Natural killer cell (primary cell): ENCODE measurements at places on chromosomes 3 and 15.

GRCh38 chr15:68802373-68802772 is 18.3 kb downstream of the ANP32A start:
- no peak overlapping the region for H3K4me3 ChIP-seq
- no peaks in the 10 kb centered on the region for H3K27me3 ChIP-seq
- H3K27ac ChIP-seq = no peak overlapping the region
- H3K36me3 ChIP-seq = peaks cover 10% of the 10 kb centered on the region
- peaks cover 60% of the 10 kb centered on the region for H3K4me1 ChIP-seq
- DNase-seq = no peak

DNA sequence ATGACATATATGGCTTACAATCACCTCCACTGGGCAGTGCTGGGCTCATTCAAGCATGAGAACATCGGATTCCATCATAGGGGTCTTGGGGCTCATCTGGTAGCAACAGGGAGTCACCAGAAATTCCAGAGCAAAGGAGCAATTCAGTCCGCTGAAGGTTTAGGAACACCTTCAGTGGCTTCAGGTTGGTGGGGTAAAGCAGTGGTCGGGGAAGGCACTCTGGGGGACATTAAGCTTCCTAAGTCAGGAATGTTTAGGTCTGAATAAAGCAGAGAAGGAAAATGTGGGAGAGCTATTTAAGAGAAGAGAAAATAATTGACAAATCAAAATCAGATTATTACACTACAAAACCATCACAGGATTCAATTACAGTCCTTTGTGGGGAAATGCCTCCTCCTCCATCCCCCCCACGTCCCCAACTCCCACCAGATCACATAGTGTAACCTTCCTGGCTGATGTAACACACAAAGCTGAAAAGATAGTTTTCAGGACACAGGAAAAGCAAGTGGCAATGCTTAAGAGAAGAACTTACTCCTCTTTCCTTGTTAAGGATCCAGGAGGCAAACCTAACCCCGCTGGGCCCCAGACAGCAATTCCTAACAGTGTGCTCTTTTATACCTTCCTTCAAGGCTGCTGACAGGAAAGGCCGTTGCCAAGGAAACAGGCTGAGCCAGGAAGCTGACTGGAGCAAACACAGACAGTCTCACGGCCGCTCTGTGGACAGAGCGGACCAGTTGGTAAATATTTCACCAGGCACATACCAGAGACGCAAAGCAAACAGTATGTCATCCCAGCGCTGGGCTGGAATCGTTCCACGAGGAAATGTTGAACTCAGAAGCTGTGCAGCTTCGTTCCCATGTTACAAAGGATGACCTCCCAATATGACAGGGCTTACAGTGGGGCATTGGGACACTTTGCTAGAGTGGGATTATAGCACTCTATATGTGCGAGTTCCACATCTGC is 57.5 kb upstream of the LMCD1 start:
- no peak overlapping the region for H3K4me3 ChIP-seq
- no peaks in the 10 kb centered on the region for H3K36me3 ChIP-seq
- no peaks in the 10 kb centered on the region for H3K27me3 ChIP-seq
- H3K27ac ChIP-seq = no peak overlapping the region
- DNase-seq = no peak

GRCh38 chr3:110430146-110430545 is 641.5 kb upstream of the NECTIN3 start:
- no peaks in the 10 kb centered on the region for H3K27me3 ChIP-seq
- no peak overlapping the region for H3K4me3 ChIP-seq
- no peak overlapping the region for H3K27ac ChIP-seq
- no peaks in the 10 kb centered on the region for H3K4me1 ChIP-seq
- H3K36me3 ChIP-seq = no peaks in the 10 kb centered on the region

DNA sequence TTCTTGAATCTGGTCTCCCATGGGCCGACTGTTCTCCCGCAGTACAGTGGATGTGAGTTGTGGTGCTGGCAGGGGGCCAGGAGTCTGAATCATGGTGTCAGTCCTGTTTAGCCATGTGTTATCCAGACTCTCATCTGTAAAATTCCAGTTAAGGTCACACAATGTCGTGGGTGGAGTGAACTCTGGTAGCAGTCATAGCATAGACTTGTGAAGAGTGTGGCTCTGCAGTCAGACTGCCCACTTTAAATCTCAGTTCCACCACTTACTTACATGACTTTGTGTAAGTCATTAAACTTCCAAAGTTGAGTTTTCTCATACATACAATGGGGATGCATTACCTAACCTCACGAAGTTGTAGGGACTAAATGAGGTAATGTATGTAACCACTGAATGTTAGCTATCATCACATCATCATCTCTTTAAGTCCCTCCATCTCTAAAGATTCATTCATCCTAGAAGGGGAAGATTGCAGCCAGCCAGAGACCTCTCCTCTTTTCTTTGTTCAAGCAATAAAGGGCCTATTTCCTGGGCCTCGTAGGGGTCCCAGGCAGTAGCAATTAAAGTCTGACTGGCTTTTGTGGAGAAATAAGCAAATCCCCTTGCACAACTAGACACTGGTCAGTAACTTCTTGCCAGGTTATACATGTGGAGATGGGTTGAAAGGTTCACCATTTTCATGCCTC is 93.9 kb downstream of the PCCB start:
- no peak for DNase-seq
- H3K36me3 ChIP-seq = peaks cover 43% of the 10 kb centered on the region
- H3K4me1 ChIP-seq = no peaks in the 10 kb centered on the region
- no peaks in the 10 kb centered on the region for H3K27me3 ChIP-seq
- no peak overlapping the region for H3K27ac ChIP-seq

DNA sequence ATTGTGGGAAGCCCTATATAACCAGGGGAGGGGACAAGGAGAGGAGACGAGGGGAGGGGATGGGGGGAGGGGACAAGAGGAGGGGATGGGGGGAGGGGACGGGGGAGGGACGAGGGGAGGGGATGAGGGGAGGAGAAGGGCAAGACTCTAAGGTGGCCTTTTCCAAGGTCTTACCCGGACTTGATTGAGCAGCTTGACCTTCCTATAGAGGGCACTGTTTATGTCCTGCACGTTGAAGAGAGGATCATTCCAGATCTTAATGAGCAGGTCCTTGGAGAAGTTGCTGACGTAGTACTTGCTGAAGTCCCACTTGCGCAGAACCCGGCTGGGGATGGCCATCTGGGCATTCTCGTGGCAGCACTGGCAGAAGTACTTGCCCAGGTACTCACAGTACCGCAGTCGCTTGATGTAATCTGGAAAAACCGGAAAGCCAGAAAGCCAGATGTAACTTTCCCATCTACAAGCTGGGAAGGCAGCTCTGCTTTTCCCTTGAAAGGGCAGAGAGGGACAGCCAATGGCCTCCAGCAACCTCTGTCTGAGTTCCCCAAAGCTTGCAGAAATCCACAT is 55.7 kb downstream of the RUBCN start:
- H3K27ac ChIP-seq = no peak overlapping the region
- no peak for DNase-seq
- H3K36me3 ChIP-seq = peaks cover 43% of the 10 kb centered on the region
- H3K4me3 ChIP-seq = no peak overlapping the region

GRCh38 chr3:45355351-45355750 is 33.0 kb upstream of the LARS2 start:
- H3K4me3 ChIP-seq = no peak overlapping the region
- no peaks in the 10 kb centered on the region for H3K4me1 ChIP-seq
- H3K27ac ChIP-seq = no peak overlapping the region

- H3K4me3 ChIP-seq = no peak overlapping the region
- no peak overlapping the region for H3K27ac ChIP-seq
- H3K4me1 ChIP-seq = peaks cover 10% of the 10 kb centered on the region
- peaks cover 3% of the 10 kb centered on the region for H3K36me3 ChIP-seq
- no peak for DNase-seq
Observed at GRCh38 chr3:151197981-151198767, 4.8 kb downstream of the GPR171 start.

DNA sequence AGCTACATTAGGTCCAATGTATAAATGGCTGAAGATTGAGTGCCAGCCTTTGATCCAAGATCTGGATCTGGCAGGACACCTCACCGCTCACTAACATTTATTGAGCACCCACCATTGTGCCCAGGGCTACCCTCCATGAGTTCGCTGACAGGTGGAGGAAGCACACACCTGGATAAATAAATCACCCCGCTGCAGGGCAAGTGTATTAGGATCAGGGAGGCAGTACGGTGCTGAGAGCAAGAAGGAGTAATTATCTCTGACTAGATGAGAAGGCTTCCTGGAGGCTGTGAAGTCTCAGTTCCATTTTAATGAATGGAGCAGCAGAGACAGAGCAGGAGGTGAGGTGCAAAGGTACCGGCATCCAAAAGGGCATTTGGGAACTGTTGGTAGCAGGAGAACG is 104.1 kb downstream of the LIPC start:
- no peak for DNase-seq
- no peak overlapping the region for H3K4me3 ChIP-seq
- no peak overlapping the region for H3K27ac ChIP-seq
- H3K27me3 ChIP-seq = no peaks in the 10 kb centered on the region

- no peaks in the 10 kb centered on the region for H3K36me3 ChIP-seq
- no peak overlapping the region for H3K4me3 ChIP-seq
- no peak overlapping the region for H3K27ac ChIP-seq
- DNase-seq = no peak
- no peaks in the 10 kb centered on the region for H3K4me1 ChIP-seq
Observed at GRCh38 chr3:107897471-107898061, 193.3 kb downstream of the CD47 start.

GRCh38 chr3:106528932-106529331 is 660.1 kb upstream of the CBLB start:
- H3K27me3 ChIP-seq = no peaks in the 10 kb centered on the region
- H3K4me3 ChIP-seq = no peak overlapping the region
- peaks cover 5% of the 10 kb centered on the region for H3K4me1 ChIP-seq
- no peak for DNase-seq

DNA sequence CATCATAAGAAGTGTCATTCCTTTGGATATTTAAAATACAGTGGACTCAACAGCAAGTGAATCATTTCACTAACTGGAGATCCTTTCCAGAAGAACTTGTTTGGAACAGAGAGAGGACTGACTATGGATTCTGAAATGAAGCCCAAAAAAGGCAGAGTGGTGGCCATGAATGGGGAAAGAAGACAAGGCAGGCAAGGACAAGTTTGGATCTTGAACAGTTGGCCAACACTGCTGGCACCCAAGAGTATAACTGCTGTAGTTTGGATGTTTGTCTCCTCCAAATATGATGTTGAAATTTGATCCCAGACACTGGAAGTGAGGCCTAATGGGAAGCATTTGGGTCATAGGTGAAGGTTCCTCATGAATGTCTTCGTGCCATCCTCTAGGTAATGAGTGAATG is 686.9 kb downstream of the GRM7 start:
- no peak overlapping the region for H3K27ac ChIP-seq
- H3K27me3 ChIP-seq = no peaks in the 10 kb centered on the region
- DNase-seq = no peak
- no peaks in the 10 kb centered on the region for H3K36me3 ChIP-seq

- no peaks in the 10 kb centered on the region for H3K36me3 ChIP-seq
- H3K4me3 ChIP-seq = no peak overlapping the region
- no peak overlapping the region for H3K27ac ChIP-seq
- no peaks in the 10 kb centered on the region for H3K4me1 ChIP-seq
- no peaks in the 10 kb centered on the region for H3K27me3 ChIP-seq
Observed at GRCh38 chr3:25817107-25817506, 27.2 kb downstream of the OXSM start.

DNA sequence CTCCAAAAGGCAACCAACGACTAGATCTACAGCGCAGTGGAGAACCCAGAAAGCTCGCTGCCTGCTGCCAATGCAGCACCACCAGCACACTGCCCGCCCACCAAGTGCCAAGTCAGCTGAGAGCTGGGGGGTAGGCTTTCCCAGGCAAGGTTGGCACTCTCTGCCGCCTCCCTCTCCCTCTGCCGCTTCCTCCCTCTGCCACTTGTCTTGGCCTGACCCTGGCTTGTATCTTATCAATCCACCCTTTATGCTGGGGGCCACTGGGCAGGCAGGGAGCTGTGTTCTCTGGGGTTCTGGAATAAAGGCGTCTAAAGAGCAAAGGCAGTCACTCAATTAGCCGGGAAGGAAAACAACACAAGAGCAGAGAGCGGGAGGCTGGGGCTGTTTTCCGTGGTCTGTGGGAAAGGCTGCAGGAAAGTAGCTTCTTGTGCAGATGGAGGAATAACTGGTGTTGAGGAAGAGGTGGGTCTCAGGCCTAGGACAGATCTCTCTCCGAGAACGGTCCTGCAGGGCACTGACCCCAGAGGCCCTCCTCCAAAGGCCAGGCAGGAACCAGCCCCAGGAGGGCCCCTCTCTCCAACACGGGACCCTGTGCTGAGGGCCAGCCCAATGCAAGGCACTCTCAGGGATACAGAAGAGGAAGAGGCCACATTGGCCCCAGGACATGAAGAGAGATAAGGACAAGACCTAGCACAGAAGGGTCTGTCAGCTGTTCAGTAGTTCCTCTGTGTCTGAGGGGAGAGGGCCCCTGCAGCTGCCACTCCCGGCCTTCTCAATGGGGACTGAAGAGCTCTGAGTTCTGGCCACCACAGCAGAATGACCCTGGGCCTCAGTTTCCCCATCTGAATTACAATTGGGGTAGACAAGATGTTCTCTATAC is 30.8 kb downstream of the ACSBG1 start:
- H3K36me3 ChIP-seq = no peaks in the 10 kb centered on the region
- no peak overlapping the region for H3K4me3 ChIP-seq
- H3K27me3 ChIP-seq = no peaks in the 10 kb centered on the region
- H3K4me1 ChIP-seq = no peaks in the 10 kb centered on the region
- DNase-seq = no peak

DNA sequence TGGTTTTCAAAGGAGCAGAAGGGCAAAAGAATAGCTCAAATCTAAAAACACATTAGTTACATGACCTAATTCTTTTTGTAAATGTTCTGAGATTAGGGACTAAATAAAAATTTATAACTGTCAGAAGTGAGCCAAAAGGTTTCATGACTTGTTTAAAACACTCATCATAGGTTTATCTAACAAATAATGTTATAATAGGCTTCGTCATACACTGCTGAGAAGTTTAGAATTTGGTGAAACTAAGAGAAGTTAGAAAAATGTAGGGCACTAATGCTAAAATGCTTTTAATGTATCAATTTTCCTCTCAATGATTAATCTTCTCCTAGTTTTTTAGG is 468.8 kb upstream of the CDIN1 start:
- H3K27ac ChIP-seq = no peak overlapping the region
- H3K27me3 ChIP-seq = no peaks in the 10 kb centered on the region
- no peak for DNase-seq
- no peaks in the 10 kb centered on the region for H3K4me1 ChIP-seq
